ENCODE measurements at places on chromosomes 7 and 10. TPM values are rescaled to one million over a fixed set of nuclear protein-coding genes. Genes with fewer than 3 reads are reported as not detected.

Gene GJD4
- total RNA-seq, result not detected

Gene GRID2IP
- not detected for total RNA-seq

Gene ZC3HAV1
- total RNA-seq, result 26.4 TPM

Gene SEMA3A
- 18.1 TPM for total RNA-seq

Gene HPSE2
- not detected for total RNA-seq

Gene MEOX2
- not detected for total RNA-seq

Gene MTPN
- total RNA-seq, result 134 TPM

Gene TMEM176B
- total RNA-seq, result not detected

Gene TMEM270
- total RNA-seq, result not detected

Gene AKR1B15
- total RNA-seq, result not detected

Gene TMEM140
- total RNA-seq, result 3.3 TPM

Gene NUTM2B
- under 0.01 TPM for total RNA-seq

Gene TEX47
- total RNA-seq, result not detected

Gene CNOT4
- total RNA-seq, result 7.4 TPM

Gene AMPH
- 1.4 TPM for total RNA-seq

Gene SPOCK2
- 0.23 TPM for total RNA-seq

Gene ITGA8
- under 0.01 TPM for total RNA-seq

Gene TMEM225B
- 0.89 TPM for total RNA-seq

Gene ZNF786
- total RNA-seq, result 5.3 TPM

Gene OAT
- 204 TPM for total RNA-seq

Gene MACROH2A2
- total RNA-seq, result 5.6 TPM

Gene NUTM2D
- 1.2 TPM for total RNA-seq

Gene SIRT1
- total RNA-seq, result 14.6 TPM

Gene POU6F2
- not detected for total RNA-seq

Gene SEC23IP
- 52.2 TPM for total RNA-seq

Gene ADAM22
- 1.8 TPM for total RNA-seq

Gene CCDC172
- total RNA-seq, result not detected

Gene OR6B1
- total RNA-seq, result not detected

Gene PALD1
- 0.14 TPM for total RNA-seq

Gene DGKI
- total RNA-seq, result 15.5 TPM

Gene JCAD
- total RNA-seq, result 91.2 TPM

Gene GIMAP6
- 0.30 TPM for total RNA-seq

Gene GIMAP8
- not detected for total RNA-seq

Gene C10orf105
- not detected for total RNA-seq

Gene PAX4
- not detected for total RNA-seq

Gene HGF
- total RNA-seq, result 83.4 TPM

Gene AIFM2
- total RNA-seq, result 6.5 TPM

Gene ST8SIA6
- total RNA-seq, result 0.14 TPM

Gene RARRES2
- total RNA-seq, result not detected

Gene PVRIG
- not detected for total RNA-seq

Gene GPER1
- total RNA-seq, result 1.6 TPM

Gene OGDHL
- total RNA-seq, result 0.14 TPM

Gene HOXA10
- 13.7 TPM for total RNA-seq

Gene ERVW-1
- not detected for total RNA-seq

Gene TTYH3
- 114 TPM for total RNA-seq

Gene PLA2G12B
- total RNA-seq, result not detected
